Cerebellar cortex (tissue), 1 donor: ENCODE measurements at places on chromosomes 3 and 15.

- DNase-seq = no peak
Observed at GRCh38 chr3:126685021-126685420, 19.0 kb upstream of the CHCHD6 start.

DNA sequence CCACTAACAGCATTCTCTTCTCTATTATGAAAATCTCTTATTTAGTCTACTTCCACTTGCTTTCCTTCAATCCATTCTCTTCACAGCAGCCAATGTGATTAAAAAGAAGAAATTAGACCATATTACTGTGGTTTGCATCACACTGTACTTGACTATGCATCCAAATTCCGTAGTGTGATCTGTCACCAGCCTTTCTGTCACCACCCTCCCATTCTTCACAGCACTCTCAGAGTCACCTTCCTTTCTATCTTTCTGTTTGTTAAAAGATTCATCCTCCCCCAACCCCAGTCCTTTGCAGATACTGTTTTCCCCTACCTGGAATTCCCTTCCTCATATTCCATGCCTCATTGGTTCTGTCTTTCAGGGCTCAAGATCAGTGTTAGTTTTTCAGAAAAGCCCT is 55.0 kb upstream of the ABHD10 start:
- DNase-seq = no peak

GRCh38 chr3:8987645-8988383 is 24.5 kb upstream of the RAD18 start:
- DNase-seq = peak; percentile 85

GRCh38 chr3:102714567-102714966 is 279.8 kb downstream of the ZPLD1 start:
- no peak for DNase-seq

- DNase-seq = no peak
Observed at GRCh38 chr15:101353240-101353639, 58.2 kb upstream of the SNRPA1 start.

- no peak for DNase-seq
Observed at GRCh38 chr3:16305111-16305541, 40.1 kb downstream of the OXNAD1 start.

DNA sequence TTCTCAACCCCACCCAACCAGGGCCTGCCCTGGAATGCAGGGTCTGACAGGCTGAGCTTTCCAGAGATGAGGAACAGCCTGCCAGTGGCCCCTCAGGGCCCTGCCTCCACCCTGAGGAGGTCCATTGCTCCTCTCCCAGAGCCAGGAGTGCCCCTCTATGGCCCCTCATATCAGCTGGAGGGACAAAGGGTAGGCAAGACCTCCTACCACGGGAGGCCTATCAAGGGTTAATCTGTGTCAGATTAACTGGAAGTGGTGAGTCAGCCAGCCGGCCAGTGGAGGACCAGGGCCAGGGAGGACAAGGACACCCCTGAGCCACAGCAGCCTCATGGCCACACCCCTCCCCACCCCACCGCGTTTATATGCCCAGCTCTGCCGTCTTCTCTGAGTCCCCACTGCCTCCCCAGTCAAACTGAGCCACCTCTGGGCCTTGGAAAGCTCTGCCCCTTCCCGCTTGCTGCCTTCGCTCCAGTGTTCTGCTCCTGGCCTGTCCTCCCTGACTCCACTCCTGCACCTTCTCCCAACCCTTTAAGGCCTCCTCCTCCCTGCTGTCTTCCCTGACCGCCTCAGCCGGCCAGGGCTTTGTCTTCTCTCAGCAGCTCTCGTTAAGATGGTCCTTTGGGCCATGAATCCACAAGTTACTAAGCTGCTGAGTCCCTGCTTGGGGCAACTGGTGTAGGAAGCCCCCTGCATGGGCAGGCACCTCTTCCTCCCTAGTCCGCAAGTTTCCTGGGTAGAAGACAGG is 6.5 kb downstream of the CCDC33 start:
- no peak for DNase-seq

DNA sequence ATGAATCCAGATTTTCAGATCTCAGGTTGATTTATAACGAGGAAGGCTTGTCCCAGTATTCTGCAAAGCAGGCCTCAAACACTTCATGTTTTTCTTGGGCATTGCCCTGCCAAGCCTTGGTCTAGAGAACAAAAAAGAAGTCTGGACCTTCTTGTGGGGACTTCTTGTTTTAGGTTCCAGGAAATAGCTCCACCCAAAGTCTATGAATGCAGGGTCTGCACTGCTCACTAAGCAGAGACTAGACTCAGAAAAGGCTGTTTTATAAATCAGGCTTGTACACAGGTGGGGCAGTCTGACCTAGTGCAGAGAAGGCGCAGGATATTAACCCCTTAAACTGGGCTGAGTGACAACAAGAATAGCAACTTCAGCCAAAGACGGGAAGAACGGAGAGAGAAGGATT is 44.3 kb downstream of the GLB1 start:
- DNase-seq = no peak

GRCh38 chr3:54099381-54099780 is 23.0 kb upstream of the CACNA2D3 start:
- DNase-seq = no peak

- no peak for DNase-seq
Observed at GRCh38 chr3:175349168-175349567, 490.0 kb downstream of the NAALADL2 start.

GRCh38 chr15:52256366-52256765 is 39.2 kb downstream of the MYO5C start:
- DNase-seq = peak; percentile 92

- DNase-seq = peak; percentile 44
Observed at GRCh38 chr3:55755516-55756205, 268.6 kb upstream of the WNT5A start.

DNA sequence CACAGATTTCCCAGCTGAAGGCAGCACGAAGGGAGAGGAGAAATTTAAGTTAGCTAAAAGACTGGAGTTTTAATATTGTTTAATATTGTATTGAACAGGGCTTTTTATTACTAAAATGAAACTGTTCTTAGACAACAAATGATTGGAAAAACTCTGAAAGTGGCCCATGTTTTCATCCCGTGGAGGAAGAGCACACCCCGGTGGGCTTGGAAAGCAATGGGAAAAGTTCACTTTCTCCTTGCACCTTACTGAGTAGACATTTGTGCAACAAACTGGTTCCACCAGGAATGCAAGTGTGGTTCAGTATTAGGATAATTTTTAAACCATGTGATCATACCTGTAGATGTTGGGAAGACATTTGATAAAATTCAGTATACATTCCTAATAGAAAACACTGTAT is 8.2 kb upstream of the ESYT3 start:
- DNase-seq = no peak

DNA sequence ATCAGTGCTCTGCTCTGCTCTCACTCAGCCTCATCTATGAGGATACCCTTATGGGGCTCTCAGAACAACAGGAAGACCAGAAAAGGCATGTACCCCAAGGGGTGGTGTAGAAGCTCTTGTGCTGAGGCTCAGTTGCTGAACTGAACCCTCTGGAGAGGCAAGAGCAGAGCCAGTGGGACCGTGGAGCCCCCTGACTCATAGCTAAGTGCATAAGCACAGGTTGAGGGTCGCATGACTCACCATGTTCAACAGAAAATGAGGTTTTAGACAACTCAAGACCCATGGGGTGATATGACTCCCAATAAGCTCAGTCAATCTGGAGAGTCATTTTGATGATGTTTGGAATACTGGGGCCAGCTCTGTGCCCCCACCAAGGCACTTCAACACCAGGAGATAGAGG is 37.3 kb downstream of the CRYGS start:
- DNase-seq = no peak

GRCh38 chr3:13457593-13457992 is 22.5 kb upstream of the HDAC11 start:
- DNase-seq = no peak

DNA sequence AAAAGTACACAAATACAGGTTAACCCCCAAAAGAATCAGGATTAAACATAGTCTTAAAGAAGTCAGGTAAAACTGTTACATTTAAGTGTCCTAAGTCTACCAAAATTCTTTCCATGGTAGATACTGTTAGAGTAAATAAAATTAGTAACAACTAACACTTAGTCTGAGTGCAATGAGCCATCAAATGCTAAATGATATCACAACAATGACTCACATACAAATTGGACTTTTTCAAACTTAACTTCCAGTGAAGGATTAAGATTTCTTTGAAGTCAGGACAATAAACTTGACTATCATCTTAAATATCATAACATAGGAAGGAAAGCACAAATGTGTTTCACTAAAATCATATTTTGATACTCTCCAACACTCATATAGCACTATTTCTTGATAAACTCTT is 43.9 kb downstream of the ZNF148 start:
- DNase-seq = no peak
